PC-9 (cell line): ENCODE measurements at places on chromosomes 16 and 17. TPM values are rescaled to one million over a fixed set of nuclear protein-coding genes. Genes with fewer than 3 reads are reported as not detected.

Gene CACNG3
- not detected in 2 replicates for total RNA-seq

Gene NFAT5
- 33.0 and 38.2 TPM in 2 replicates for total RNA-seq

Gene TMEM107
- 58.5 and 59.1 TPM in 2 replicates for total RNA-seq

Gene PHOSPHO1
- total RNA-seq: not detected in 2 replicates

Gene RPS15A
- total RNA-seq: 1,449 and 1,977 TPM in 2 replicates
